ENCODE measurements at places on chromosomes 2 and 18. TPM values are rescaled to one million over a fixed set of nuclear protein-coding genes. Genes with fewer than 3 reads are reported as not detected.

Gene IMPACT
- total RNA-seq: 38.8 TPM

Gene SLC14A1
- total RNA-seq: 0.34 TPM

Gene NT5DC4
- total RNA-seq: not detected

Gene SCYGR4
- not detected for total RNA-seq

DNA sequence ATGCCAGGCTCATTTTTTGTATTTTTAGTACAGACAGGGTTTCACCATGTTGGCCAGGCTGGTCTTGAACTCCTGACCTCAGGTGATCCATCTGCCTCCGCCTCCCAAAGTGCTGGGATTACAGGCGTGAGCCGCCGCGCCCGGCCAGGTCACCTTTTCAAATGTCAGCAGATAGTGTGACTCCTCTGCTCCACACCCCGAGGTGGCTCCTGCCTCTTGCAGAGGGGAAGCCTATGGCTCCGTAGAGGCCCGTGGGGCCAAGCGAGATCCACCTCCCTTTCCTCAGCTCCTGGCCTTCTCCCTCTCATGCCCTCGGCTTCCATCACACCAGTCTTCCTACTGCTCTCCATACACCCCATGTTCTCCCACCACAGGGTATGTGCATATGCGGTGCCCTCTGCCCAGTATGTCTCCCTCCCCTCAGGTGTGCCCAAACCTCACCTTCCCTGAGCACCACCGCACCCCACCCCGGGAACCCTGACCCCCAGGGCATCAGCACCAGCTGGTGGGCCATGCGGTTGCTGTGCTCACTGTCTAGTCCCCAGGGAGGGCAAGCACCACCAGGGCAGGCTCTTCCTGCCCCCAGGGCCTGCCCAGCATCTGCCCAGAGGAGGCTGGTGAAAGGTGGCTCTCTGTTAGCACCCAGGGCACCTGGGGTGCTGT lies 10.7 kb downstream of the GPR17 start:
- DNase-seq: no peak

DNA sequence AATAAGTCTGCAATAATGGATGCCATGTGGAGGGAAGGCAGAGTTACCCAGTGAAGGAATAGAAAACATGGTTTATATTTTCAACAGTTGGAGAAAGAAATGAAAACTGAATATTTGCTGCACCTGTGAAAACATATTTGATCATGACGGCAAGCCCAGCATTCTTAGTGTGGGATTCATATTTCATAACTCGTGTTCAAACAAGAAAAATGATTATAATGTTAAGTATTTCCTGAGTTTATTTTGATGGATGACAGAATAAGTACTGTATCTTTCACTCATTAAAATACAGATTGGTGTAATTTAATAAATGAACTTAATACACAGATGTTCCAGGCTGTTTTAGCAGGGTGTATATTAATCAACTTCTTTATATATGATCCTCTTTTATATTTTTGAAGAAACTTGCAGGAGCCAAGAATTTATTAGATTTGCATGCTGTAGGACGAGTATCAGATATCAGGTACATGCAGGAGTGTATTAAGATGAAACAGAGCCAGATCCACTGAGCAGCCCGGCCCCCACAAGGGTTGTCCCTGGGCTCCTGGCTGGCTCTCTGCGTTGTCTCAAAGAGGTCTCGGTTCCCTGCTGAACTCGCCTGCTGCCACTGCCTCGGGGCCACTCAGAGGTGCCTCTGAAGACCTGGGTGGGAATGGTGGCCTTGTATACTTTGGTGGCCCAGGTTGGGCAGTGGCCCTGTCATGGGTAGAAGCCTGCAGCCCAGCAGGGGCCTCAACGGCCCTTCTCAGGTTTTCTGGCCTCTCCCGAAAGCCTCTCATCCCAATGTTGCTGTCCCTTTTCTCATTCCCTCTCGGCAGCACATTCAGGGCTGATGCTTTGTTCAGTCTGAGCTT lies 95.0 kb upstream of the LDAH start:
- DNase-seq: peak; percentile 13

DNA sequence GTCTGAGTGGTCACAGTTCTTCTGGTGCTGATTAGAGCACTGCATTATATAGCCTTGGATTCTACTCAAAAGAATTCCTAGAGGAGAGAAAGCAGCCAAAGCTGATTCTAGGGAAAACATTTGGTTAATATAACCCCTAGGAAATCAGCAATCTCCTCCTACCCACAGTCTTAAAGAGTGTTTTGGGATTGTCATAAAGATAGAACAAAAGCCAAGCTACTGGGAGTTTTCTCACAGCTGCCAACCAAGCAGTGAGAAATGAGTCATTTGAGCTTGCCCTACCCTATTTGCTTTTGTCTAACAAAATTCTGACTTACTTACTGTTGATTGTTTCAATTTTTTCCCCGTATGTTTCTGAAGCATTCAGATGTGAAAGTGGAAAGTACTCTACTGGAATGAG lies 469.3 kb downstream of the PLCL1 start:
- no peak for DNase-seq

GRCh38 chr18:68466672-68467071 lies 248.2 kb downstream of the TMX3 start:
- DNase-seq: peak; percentile 18

- no peak for DNase-seq
Measured at GRCh38 chr18:32460171-32460731, 10.4 kb downstream of the GAREM1 start.
